ENCODE measurements at places on chromosomes 7 and 10.

DNA sequence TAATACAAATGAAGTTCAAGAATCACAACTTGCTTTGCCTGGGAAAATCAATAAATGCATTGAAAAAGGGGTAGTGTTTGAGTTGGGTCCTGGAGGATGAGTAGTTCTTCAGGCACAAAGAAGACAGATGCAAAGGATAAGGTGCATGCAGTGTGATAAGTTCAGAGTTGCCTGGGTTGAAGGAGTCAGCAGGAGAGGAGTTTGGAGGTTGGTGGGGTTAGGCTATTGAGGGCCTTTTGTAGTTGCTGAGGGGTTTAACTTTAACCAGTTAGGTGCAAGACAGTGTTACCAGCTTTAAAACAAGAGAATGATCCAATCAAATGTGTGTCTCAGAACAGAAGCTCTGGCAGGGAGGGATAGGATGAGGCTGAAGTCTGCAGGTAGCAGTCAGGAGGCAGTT is 44.3 kb upstream of the GLCCI1 start:
- ATAC-seq = no peak

DNA sequence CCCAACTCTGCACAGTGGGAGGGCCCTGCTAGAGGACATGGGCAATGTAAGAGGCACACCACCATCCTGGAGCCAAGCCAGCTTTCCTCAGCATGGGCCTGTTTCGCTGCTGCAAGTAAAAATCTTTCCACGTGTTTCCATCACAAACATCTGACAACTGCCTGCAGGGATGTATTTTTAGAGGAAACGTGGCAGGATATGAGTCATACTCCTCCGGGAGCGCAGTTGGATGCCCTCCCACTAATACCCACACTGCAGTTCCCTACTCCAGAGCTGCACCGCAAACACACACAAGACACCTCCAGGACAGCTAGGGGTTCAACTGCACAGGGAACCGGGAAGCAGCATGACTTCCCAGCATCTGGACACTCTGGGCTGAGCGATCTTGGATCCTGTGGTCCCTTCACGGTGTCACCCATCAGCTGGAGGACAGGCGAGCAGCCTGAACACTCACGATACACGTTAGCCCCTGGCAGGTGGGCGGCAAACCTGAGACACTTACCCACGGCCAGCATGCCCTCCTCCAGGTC is 26.1 kb downstream of the PLAC9 start:
- ATAC-seq = peak; percentile 86

GRCh38 chr7:22672846-22673680 is 53.9 kb upstream of the IL6 start:
- ATAC-seq = no peak

GRCh38 chr7:83365746-83366145 is 203.1 kb upstream of the PCLO start:
- ATAC-seq = peak; percentile 61

- peak; percentile 86 for ATAC-seq
Observed at GRCh38 chr10:114304571-114305421, 65.7 kb downstream of the VWA2 start.

DNA sequence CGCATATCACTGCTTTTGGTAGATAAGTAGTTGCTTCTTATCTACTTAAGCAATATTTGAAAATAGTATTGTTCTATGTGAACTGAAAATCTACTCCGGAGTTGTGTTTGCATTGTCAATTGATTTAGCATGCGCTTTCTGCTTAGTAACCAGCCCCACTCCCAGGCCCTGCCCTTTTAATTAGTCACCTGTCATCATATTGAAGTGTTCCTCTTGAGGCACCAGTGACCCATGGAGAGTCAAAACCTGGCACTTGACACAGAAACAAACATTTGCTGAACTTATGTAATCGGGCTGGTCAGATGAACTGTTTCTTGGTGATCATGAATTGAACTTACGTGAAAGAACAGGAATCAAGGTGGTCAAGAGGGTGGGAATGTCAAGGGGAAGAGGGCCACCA is 27.8 kb upstream of the CDHR3 start:
- no peak for ATAC-seq

GRCh38 chr10:133403359-133403758 is 9.4 kb downstream of the MTG1 start:
- ATAC-seq = no peak

GRCh38 chr7:110881721-110882120 is 209.2 kb upstream of the LRRN3 start:
- no peak for ATAC-seq

DNA sequence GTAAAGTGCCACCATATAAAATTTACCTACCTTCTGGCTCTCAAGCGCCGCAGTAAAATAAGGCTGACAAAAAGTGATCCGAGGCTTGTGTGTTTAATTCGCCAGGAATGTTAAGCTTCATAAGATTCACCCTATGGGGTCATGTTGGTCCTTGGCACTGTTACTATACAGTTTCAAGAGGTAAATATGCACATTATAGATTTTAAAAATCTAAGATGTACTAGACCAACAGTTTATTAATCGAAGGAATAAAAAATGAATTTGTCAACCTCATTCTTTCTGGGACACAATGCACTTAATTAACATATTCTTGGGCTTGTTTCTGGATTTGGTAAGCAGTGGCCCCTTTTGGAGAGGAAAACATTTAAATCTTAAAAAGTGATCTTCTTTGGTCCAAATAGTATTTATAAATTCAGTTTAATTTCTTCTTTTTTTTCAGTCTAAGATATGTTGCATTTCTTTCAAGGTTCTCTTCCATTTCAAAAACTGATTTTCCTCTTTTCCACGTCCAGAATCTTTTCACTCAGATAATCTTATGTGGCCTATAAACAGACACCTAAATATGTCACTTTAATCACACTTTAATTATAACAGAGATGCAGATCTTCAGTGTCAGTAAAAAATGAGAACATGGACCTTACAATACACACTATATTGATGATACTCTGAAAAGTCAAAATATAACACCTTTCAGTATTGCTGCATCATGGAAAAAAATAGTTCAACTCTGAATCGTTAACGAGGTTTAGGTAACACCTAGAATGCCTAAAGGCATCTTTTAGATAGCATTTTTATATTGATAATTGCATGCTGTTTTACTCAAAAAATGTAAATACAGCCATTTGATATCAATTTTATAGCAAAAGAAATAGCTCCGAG is 3.8 kb upstream of the SKIDA1 start:
- no peak for ATAC-seq

DNA sequence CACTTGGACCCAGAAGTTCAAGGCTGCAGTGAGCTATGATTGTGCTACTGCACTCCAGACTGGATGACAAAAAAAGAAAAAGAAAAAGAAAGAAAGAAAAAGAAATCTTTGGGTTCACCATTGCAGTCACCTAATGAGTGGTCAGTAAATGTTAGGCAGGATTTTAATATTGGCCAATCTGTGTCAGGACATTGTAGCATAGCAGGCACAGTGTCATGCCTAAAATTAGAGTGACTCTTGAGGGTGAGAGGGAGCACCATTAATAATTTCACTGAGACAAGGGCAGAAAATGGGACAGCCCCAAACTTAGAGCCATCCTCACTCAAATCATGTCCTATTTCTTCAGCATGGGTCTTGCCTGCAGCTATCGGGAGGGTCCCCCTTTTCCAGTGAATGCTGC is 221.6 kb upstream of the NRP1 start:
- ATAC-seq = no peak

GRCh38 chr7:51080622-51081269 is 235.9 kb downstream of the COBL start:
- no peak for ATAC-seq

GRCh38 chr10:62046522-62047227 is 145.2 kb downstream of the ARID5B start:
- ATAC-seq = peak; percentile 15

DNA sequence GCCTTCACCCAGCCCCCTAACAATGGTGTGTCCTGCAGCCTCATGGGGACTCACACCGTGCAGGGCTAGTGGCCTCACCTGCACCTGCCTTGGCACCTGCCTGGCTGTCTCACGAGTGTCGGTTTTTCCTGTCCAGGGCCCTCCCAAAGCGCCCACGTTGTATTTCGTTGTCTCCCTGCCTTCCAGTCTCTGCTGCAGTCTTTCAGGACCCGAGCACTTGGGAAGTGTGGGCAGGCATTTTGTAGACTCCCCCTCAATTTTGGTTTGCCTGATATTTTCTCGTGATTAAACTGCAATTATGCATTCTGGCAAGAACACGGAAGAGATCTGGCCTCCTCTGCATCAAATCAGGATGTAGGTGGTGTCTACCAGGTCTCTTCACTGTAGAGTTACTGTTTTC is 17.9 kb downstream of the BNIP3 start:
- no peak for ATAC-seq

DNA sequence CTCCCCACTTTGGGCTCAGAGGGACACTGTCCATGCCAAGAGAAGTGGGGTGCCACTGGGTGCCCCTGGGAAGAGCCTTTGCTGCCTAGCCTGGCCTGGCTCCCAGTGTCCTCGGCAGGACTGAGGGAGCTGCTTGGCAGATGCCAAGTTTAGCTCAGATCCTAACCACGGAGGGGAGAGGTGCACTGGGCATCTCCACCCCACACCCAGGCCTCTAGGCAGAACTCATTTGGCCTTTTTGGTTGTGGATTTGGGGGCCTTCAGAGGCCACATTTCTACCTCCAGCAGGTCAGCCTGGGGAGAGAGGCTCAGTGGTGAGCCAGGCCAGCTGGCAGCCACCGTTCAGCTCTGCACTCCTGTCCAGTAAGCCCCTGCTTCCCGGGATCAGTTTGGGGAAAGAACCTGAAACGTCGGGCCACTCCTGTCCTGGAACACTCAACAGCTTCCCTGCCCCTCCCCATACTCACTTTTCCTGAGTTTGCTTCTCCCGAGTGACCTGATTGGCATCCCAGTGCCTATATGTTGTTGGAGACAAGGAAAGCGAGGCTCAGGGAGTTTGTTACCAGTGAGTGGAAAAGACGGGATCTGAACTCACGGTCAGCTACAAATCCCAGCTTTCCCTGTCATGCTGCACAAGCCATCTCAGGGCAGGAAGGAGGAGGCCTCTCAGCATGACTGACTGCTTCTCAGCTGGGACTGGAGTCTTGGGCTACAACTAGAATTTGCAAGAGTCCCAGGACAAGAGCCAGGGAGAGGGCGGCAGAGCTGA is 11.2 kb upstream of the CXCL12 start:
- no peak for ATAC-seq

- no peak for ATAC-seq
Observed at GRCh38 chr7:29167721-29168120, 21.4 kb upstream of the CPVL start.

DNA sequence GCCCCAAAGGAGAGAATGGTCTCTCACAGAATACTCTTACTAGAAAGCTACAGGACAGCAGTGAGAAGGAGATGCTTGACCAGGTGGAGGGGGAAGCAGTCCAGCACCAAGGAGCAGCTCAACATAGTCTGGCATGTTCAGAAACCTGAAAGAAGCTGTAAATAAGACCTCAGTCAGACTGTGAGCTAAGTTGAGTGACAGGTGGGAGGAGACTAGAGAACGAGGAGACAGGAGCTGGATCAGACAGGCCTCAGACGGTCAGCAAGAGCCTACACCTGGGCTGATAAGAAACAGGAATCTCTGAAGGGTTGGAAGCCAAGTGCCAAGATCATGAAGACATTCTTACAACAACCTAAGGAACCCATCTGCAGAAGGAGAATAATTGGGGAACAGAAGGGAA is 54.5 kb downstream of the ELMO1 start:
- ATAC-seq = no peak

- ATAC-seq = no peak
Observed at GRCh38 chr7:15556339-15557105, 5.3 kb downstream of the AGMO start.

DNA sequence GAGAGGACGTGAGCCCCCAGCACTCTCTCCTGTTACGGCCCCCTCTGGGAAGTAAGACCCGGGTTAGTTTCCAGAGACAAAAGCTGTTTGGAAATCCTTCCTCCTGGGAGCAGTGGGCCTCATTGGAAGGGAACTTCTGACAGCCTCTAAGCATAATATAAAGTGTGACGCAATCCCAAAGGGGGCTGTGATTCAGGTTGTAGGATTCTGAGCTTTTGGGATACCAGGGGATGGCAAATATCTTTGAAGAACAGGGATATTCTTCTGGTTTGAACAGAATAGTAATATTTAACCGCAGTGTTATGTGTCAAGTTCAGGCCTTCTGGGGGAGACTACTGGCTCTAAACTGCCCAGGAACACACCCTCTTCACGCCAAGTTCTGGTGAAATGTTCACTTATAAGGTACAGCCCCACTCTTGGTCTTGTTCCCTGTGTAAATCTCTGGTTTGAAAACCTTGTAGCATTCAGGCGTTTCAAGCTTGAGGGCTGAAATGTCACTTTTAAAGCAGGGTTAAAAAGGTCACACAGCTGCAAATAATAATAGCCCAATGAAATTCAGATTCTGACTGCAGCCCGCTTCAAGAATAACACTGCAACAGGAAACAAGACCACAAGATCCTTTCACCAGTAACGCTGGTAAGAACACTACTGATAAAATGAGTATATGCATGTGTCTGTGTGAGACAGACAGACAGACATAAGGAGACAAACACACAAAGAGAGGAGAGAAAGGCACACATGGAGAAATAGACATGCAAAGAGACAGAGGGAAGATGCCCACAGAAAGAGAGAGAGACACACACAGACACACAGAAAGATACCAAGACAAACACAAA is 69.0 kb downstream of the CREB5 start:
- no peak for ATAC-seq

DNA sequence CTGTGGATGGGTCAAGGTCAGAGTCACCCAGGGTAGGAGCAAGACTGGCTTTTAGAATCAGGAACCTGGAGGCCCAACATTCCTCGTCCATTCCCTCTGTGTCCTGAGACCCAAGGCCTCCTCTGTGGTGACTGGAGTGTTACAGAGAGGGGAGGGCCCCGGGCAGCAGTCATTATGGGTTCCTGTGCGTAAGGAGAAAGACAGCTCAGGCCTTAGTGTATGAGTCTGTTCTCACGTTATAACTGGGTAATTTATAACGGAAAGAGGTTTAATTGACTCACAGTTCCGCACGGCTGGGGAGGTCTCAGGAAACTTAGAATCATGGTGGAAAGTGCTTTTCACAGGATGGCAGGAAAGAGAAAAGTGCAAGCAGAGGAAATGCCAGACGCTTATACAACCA is 422.3 kb downstream of the TCERG1L start:
- ATAC-seq = no peak

- no peak for ATAC-seq
Observed at GRCh38 chr7:131326576-131326975, 1.1 kb upstream of the MKLN1 start.

DNA sequence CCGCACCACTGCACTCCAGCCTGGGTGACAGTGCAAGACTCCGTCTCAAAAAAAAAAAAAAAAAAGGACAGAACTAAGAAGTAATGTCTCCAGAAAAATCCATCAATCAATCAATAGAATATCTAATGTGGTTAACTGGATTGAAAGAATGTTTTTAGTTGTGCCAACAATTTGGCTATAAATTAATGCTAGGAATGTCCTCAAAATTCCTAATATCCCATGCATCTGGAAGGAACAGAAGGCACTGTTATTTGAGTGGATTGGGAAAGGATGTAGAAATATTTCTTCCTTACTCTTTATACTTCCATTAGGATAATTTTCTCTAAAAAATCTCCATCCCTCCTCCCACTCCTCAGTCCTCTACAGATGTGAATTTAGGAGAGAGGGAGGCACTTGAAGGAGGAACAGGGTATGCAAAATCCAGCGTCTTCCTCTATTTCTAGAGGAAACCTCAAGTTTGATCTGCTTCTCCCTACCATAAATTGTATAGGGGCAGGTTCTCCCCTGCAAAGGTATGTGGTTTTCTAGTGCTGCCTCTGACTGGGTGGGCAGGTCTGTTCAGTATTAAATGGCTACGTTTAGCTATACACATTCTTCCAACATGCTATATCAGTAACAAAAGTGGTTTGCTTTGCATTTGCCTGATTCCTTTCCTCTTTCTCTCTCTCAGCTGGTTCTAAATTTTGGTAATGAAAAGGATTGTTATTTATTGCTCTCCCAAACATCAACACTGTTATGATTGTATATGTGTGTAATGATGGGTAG is 54.1 kb downstream of the RNLS start:
- ATAC-seq = no peak

Data from SK-N-SH treated with all-trans-retinoic acid at 6 μM for 48 hours (cell line).